ENCODE measurements at places on chromosomes 1 and 21. TPM values are rescaled to one million over a fixed set of nuclear protein-coding genes. Genes with fewer than 3 reads are reported as not detected.

The CYB5RL gene
- 5.9 TPM for polyA plus RNA-seq

The SLFNL1 gene
- 0.14 TPM for polyA plus RNA-seq

The CD101 gene
- 0.04 TPM for polyA plus RNA-seq

The CCDC185 gene
- not detected for polyA plus RNA-seq
